ENCODE measurements at places on chromosomes 5 and 9. TPM values are rescaled to one million over a fixed set of nuclear protein-coding genes. Genes with fewer than 3 reads are reported as not detected.

GRCh38 chr5:58314356-58315210, 145.3 kb downstream of the PLK2 start:
- DNase-seq, result no peak

GRCh38 chr5:62268234-62268633, 37.8 kb upstream of the KIF2A start:
- DNase-seq, result no peak

- DNase-seq, result no peak
Measured at GRCh38 chr5:179825655-179826182, 5.0 kb downstream of the SQSTM1 start.

- DNase-seq, result no peak
Measured at GRCh38 chr5:132209131-132209530, 18.5 kb downstream of the P4HA2 start.

- DNase-seq, result no peak
Measured at GRCh38 chr5:79831381-79832309, 142.0 kb downstream of the CMYA5 start.

GRCh38 chr9:127783111-127784008, 2.5 kb upstream of the CDK9 start:
- no peak for DNase-seq

- DNase-seq, result peak; percentile 60
Measured at GRCh38 chr5:57298985-57299491, 125.2 kb downstream of the GPBP1 start.

DNA sequence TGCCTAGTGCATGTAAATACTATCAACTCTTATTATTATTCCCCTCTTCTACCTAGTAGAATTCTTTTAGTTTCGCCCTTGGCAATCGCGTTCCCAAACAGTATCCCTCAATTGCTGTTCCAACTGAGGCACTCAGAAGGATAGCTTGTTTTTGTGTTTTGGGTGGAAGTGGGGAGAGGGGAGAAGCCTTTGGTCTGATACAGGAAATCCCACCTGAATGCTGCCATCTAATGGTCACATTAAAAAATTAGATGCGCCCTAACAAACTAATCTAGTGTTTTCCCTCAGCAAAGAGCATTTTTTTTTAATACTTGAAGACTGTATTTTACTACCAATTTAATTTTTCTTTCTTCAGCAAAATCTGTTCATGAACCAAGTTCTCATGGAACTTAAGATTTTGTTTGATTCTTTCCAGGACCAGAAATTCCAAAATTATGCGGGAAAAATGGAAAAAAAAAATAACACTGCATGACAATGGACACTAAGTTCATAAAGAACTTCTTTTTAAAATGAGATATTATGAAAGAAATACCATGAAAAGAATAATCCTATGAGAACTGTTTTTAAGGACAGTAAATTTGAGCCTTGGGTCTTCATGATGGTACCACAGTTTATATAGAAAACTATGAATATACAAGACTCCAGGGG, 22.2 kb upstream of the GLDC start:
- no peak for DNase-seq

- no peak for DNase-seq
Measured at GRCh38 chr5:180332051-180332517, 21.1 kb downstream of the GFPT2 start.

- no peak for DNase-seq
Measured at GRCh38 chr5:143653256-143653655, 158.7 kb upstream of the HMHB1 start.

DNA sequence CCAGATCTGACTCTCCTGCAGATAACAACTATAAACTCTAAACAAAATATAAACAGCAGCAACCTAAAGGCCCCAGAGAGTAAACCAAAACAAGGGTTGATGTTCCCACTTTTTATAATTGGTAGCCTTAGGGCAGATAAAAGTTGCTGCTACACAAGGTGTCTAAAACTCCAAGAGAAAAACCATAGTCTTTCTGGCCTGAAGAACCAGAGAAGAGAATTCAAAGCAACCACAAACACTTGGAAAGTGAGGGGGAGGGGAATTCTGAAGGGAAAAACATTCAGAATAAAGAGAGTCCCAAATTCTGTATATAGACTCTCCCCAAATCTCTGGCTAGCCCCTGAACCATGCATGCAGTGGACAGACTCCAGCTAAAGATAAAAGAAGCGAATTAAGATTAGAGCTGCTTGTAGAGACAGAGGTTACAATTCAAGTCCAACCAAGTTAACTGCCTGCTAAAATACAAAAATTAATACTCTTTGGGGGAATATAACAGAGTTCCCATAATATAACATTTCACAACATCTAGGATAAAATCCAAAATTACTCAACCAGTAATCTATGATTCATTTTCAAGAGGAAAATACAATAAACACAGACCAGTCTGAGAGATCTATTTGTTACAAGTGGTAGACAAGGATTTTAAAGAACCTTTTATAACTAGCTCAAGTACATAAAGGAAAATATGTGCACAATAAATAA, 37.5 kb upstream of the RGMB start:
- DNase-seq, result no peak

GRCh38 chr5:94361832-94362796, 256.3 kb downstream of the KIAA0825 start:
- no peak for DNase-seq

GRCh38 chr5:11955331-11955730, 51.1 kb upstream of the CTNND2 start:
- DNase-seq, result no peak

DNA sequence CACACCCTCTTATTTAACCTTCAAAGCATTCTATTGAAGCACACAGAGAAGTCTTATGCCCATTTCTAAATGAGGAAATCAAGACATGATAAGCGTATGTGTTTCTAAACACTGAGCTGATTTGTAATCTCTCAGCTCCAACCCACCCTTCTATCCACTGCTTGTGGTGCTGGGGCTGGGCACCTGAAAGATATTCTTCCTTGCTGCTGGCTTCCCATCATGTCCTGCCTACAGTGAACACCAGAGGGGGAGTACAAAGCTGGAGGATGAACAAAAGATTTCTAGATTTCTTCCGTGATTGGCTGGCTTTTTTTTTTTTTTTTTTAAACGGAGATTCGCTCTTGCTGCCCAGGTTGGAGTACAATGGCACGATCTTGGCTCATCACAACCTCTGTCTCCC, 14.4 kb downstream of the ACTL7A start:
- DNase-seq, result no peak

DNA sequence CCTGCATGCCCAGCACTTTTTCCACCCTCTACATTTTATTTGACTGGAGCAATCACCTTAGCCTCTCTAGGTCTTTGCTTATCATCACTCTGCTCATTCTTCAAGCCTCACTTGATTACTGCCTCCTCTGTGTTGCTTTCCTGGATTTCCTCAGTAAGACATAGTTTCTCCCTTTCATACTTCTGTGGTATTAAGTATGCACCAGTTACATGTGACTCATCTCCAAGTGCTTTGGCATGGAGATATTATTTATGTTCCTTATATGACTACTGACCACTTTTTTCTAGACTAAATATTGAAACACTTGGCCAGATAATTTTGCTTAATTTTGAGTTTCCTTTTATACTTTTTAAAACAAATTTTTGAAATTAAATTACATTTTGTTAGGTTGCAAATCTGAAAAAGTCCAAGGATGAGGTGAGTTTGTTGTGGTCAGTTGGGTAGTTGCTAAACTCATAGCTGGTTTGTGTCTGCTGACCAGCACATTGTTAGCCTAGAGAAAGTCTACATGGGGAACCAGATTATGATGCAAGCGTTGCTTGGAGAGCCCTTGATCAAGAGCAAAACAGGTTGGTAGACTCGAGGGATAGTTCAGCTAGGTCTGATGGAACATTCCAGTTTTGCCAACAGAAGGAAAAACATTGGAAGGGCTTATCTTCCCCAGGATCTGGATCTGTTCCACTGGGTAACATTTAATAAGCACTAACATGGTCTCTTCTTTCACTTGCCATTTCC, 140.2 kb downstream of the TMC1 start:
- no peak for DNase-seq

DNA sequence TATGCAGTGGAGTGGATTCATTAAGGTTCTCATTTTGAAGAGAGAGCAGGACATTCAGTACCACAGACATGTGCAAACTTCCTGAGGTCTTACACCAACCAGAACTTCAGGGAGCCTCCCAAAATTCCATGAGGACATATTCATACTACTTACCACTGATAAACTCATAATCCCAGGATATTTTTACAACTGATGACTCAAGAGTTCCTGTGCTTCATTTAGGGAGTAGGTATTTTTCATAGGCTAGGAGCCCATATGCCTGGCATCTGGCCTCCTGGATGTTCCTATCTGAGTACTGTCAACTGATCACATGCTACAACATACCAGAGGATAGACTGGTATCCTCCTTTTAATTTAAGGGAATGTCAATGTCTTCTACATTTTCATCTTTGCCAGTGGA, 578.0 kb downstream of the EFNA5 start:
- no peak for DNase-seq

DNA sequence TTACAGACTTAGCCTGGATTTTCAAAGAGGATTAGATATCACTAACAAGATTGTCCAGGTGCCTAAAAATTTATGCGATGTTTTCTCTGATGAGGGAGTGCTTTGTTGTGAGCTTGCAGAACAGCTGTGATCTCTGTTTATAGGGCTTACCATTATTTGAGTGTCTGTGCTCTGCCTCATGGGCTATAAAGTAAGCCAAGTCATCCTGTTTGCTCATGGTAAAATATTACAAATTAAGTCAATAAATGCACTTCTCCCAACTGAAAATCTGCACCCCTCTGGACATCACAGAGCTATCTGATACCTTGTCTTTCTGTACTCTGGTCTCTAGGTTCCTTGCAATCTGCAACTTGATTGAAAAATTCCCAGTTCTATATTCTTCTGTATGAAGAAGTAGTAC, 293.4 kb upstream of the ACTBL2 start:
- no peak for DNase-seq

DNA sequence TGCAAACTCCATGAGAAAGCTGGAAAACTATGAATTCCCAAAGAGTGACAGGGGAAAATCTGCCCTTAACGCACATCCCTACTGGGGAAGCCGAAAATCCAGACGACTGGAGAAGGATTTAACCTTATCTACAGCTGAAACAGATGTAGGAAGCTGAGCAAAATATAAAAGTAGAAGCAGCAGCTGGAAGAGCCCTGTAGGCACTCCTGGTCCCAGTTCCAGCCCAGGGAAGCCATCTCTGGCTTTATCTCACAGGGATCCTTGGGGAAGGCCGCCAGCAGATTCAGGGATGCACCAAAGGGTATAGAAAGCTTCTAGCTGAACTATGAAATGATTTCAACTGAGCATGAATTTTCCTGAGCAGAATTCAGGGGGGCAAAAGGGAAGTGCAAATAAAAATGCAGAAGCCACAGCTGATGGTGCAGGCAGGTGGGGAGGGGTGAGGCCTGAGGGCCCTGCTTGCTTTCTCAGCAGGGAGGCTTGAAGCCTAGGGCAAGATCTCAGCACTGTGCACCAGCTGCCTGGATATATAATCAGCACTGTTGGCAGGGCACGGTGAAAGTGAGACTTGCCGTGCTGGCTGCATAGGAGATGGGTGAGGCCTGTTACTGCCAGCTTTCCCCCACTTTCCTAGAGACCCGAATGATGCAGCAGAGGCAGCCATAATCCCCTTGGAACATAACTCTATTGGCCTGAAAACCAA, 2019.5 kb upstream of the NUDT12 start:
- DNase-seq, result no peak

The OR5C1 gene
- total RNA-seq, result not detected

The FBXL7 gene
- total RNA-seq, result not detected

The C5orf52 gene
- not detected for total RNA-seq

The SNCB gene
- total RNA-seq, result 0.77 TPM

The GABRA1 gene
- not detected for total RNA-seq

The TLX3 gene
- not detected for total RNA-seq

The GCNT4 gene
- 0.33 TPM for total RNA-seq

The RAB3C gene
- total RNA-seq, result not detected

The MTX3 gene
- total RNA-seq, result 18.1 TPM

The MPDZ gene
- total RNA-seq, result 16.6 TPM

All from Panc1 (cell line).